ENCODE measurements at places on chromosomes 7 and 10.

GRCh38 chr7:13031468-13031867 is 344.0 kb downstream of the ARL4A start:
- no peak for DNase-seq

DNA sequence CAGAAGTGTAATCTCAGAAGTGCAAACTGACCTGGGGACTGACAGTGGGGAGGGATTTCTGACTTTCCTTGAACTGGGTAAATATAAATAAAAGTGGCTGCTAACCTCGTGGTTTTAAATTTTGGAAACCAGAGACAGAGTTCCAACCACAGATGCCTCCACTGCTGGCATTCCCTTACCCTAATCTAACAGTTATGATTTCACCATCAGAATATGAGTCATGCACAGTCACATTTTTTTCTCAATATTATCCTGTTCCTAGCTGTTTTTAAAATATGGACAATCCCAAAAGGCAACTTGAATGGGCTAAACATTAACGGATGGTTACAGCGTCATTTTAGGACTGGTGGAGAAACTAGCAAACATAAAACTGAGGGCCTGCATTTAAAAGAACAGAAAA is 264.3 kb upstream of the INHBA start:
- no peak for DNase-seq

DNA sequence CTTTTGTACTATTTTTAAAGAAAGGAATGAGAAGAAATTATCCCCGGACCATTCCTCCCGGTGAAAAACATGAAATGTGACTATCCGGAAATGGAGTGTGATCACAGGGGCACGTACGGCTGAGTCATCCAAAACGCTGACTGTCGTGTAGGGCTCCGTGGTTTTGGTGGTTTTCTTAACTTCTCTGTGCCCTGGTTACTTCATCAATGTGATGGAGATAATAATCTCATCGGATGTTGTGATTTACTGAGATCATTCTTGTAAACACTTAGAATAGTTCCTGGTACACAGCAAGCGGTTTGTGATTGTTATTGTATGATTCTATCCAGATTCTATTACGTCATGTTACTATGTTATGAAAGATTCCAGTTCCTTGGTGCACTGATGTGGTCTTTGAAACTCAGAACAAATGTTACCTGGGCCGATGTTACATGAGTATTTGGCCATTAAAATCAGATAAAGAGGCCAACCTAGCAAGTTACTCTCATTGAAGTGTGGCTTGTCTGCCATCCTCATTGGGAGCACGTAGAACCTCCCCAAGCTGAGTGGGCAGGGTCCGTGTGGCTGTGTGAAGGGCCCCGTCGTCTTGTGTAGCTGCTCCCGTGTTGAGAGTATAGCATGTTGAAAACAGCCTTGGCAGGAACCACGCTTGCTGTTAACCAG is 99.5 kb downstream of the CAMK1D start:
- DNase-seq = no peak

DNA sequence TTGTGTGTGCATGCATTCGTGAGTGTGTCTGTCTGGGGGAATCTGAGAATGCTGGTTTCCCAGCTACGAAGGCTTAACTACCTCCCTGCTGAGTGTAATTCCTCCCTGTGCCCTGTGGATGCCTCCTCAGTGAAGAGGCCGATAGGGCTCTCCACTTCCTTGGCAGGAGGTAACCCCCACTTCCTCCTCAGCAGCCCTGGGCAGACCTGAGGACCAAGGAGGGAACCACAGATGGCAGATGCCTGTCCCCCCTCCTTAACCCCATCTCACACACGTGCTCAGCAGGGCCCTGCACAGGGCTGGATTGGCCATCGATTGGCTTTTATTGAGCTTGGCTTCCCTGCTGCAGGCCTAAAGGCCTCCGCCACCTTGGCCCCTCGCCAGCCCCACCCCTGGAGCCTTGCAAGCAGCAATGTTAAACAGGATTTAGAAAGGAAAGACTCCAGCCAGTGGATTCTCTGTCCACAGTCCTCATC is 45.6 kb upstream of the LRRC4 start:
- no peak for DNase-seq

GRCh38 chr7:25996006-25996408 is 156.0 kb upstream of the NFE2L3 start:
- no peak for DNase-seq

DNA sequence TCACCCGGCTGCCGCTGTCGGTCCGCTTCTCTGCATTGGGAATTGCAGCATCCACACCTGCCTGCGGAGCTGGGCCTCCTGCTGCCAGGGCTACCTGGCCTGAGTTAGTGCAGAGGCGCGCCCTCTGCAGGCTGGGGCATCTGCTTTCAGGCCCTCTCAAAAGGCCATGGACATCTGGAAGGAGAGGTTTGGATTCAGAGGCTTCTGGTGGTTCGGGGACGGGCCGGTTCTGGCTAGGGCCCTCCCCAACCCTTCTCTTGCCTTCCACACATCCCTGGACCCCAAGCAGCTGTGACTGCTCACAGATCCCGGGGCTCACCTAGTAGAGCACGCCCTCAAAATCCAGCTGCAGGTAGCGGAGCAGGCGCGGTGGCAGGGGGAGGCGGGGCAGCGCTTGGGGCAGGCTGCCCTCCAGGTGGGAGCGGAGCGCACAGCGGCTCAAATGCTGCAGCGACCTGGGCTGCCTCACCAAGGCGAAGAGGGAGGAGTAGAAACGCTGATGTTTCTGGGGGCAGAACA is 8.4 kb upstream of the GBX1 start:
- DNase-seq = no peak

DNA sequence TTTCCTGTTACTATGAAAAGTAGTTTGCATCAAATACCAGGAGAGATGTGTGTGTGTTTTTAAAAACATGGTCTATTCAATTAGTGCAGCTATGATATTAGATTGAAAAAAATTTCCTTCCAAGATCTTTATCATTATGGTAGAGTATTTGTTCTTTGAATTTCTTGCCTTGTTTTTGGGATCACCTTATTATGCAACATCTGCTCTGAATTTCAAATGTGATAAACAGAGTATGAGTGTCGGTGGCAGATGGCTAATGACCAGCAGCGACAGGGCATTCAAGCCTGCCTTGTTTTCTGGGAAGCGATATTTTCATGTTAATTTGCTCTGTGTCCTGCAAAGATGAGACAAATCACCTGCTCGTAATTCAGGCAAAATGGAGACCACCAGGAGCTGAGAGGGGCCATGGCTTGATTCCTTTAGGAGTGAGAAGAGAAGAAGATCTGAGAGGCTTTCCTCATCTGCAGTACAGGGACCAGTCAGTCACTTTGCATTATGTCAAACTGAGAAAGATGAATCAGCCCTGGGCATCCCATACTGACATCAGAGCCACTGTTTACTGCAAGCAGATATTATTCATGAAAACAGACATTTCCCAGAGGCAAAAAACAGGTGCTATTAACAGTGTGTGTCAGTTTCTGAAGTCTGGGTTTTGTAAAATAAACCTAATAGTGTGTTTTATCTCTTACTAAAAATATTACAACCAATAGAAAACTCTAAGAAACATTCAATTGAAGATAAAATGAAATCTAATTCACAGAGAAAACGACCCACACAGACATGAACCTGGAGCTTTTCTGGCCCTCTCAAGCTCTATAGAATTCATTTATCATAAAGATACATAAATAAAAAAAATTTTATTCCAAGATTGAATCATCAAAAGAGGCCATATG is 67.6 kb downstream of the CDK6 start:
- peak; percentile 96 for DNase-seq

- no peak for DNase-seq
Measured at GRCh38 chr7:65379318-65379717, 5.7 kb downstream of the ZNF92 start.

DNA sequence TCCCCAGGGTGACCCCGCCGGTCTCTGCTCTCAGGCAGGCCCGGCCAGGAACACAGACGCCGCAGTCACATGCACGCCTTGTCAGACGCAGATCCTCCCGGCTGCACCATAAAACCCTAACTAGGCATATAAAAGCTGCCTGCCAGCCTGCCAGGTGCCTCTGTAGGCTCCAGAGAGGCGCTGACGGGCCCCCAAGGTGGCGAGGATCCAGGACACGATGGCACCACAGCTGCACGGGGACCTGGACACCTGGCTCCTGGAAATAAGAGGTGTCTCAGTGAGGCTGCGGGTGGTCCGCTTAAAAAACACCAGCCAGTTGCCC is 21.9 kb upstream of the GDF10 start:
- DNase-seq = no peak

Measured in DMS 273 treated with DMSO at 0.1 percent for 48 hours (cell line).